Foreskin melanocyte (primary cell): ENCODE measurements at places on chromosomes 5 and 9.

DNA sequence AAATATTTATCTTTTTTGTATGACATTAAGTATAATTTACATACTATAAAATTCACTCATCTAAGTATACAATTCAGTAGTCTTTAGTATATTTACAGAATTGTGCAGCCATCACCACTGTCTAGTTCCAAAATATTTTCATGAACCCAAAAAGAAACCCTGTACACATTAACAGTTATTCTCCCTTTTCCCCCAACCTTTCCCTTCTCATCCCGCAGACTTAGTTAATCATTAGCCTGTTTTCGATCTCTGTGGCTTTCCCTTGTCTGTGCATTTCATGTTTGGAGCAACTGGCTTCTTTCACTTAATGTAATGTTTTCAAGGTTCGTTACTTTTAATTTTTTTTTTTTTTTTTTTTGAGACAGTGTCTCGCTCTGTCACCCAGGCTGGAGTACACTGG is 37.5 kb downstream of the MTREX start:
- no peak for DNase-seq

DNA sequence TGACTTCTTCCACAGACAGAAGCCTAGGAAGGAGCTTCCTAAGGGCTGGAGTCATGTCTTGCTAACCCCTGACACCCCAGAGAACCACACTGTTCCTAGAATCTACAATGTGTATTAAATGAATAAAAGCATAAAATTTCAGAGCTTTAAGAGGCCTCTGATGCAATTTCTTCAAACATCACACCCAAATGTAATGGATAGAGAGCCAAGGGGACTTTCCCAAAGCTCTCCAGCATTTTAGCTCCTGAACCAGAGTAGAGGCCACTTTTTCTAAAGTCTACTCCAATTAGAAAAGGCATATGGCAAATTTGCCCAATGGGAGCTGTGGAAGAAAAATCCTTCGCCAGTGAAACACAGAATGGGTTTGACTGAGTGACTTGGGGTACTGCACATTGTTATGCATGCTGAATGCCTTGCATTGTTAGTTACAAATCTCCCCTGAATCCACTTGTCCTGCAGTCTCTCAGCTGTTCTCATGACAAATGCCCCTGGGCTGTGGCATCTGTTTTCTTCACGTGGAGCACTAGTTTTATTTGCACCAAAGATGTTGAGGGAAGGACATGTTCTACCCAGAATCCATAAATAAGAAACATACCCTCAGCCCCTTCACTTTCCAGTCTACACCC is 334.0 kb downstream of the ASTN2 start:
- no peak for DNase-seq

GRCh38 chr5:125044491-125045282 is 298.2 kb upstream of the ZNF608 start:
- DNase-seq, result no peak

- no peak for DNase-seq
Measured at GRCh38 chr9:209143-209758, 5.4 kb upstream of the DOCK8 start.

- no peak for DNase-seq
Measured at GRCh38 chr9:129640086-129640870, 1.7 kb downstream of the ASB6 start.

DNA sequence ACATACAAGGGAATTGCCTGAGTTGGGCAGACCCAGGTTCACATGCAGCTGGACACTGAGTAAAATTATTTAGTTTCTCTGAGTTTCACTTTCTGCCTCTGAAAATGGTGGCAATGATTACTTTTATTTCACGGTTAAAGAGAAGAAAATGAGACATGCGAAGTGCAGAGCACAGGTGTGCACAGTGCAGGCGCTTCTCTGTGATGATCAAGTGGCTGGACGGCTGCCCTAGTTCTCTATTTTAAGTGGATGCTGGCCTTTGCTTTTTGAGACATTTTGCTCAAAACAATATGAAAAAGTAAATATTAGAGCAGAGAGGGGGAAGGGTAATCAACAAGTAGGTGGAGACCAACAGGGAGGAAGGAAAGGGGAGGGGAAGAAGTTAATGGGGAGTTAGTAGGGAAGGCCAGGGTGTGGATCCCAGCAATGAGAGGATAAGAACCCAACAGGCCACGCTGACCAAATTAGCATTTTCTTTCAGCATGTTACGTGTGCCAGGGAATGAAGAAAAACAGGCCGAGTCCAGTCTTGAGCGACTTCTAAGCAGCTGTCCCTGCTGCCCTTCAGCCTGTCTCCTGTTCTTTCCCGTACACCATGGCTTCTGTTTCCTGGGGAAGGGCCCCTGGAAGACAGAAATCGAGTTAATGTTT is 16.1 kb downstream of the SNX18 start:
- no peak for DNase-seq

GRCh38 chr5:126355940-126356339 is 67.3 kb upstream of the GRAMD2B start:
- DNase-seq, result no peak

DNA sequence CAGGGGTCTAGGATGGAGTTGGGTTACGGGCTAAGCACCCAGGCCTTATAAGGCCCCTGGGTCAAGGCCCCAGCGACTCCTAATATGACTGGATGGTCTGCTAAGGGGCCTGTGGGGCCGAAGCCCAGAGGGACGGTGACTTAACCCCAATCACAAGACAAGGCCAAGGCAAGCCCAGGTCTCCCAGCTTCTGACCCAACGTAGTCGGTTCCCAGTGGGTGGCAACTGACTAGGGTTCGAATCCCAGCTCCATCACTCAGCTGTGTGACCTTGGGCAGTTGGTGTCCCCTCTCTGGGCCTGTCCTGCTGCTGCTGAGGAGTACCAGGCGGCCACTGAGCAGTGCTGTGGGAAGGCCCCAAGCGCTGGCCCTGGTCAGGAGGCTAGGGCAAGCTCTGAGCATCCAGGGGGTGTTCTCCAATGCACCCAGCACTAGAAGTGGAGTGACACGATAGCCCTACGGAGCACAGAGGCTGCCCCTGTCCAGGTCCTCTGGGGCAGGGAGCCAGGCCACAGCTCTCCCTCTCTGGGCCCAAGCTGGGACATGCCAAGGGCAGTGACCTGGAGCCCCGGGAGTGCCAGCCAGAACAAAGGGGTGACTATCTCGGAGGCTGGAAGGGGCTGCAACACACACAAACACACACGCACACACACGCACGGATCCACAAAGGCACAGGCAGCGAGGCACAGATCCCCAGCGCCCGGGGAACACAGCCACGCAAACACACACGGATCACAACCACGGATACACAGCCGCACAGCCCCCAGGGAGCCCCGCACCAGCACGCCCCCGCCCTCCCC is 512 bp downstream of the AK1 start:
- DNase-seq, result no peak

GRCh38 chr5:134296213-134296612 is 70.3 kb upstream of the PPP2CA start:
- DNase-seq, result no peak

- DNase-seq, result no peak
Measured at GRCh38 chr9:136920069-136920468, 24.5 kb downstream of the FBXW5 start.

GRCh38 chr9:7300484-7300883 is 499.1 kb downstream of the DMAC1 start:
- DNase-seq, result no peak

DNA sequence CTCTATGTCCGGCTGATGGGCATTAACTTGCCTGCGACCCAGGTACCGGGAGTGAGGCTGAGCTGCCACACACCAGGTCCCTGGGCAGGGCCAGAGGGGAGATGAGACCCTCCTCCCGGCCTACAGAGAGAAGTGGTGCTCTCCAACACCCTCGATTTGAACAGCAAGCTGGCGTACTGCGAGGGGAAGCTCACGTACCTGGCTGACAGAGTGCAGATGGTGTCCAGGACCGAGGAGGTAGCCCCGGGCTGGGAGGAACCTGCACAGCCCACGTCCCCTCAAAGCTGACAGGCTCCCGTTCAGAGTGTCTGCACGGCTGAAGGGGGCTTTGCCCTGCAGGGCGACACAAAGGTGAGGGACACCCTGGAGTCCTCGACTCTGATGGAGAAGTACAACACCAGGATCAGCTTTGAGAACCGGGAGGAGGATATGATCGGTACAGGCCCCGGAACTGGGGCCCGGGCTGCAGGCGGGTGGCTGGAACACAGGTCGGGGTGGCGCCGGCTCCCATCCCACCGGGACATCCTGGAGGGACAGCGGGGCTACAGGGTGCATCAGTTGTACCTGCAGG is 1.0 kb upstream of the RABL6 start:
- no peak for DNase-seq

DNA sequence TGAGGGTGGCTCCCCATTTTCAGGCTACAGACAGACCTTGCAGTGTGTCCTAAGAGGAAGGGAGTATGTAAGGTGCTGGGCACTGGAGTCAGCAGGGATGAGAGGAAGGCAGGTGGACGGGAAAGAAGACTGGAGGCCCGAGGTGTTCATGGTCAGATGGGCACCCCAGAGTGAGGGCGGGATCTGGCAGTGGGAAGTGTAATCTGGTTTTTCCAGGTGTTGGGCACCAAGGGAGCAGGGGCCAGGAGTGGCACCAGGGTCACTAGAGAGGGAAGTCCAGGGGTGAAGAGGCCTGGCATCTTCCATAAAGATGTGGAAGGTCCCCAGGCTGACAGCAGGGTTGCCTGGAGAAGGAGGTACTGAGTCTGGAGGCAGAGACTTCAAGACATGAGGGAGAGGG is 29.7 kb downstream of the PITX1 start:
- DNase-seq, result no peak

- DNase-seq, result no peak
Measured at GRCh38 chr9:37036776-37037502, 2.9 kb upstream of the PAX5 start.

DNA sequence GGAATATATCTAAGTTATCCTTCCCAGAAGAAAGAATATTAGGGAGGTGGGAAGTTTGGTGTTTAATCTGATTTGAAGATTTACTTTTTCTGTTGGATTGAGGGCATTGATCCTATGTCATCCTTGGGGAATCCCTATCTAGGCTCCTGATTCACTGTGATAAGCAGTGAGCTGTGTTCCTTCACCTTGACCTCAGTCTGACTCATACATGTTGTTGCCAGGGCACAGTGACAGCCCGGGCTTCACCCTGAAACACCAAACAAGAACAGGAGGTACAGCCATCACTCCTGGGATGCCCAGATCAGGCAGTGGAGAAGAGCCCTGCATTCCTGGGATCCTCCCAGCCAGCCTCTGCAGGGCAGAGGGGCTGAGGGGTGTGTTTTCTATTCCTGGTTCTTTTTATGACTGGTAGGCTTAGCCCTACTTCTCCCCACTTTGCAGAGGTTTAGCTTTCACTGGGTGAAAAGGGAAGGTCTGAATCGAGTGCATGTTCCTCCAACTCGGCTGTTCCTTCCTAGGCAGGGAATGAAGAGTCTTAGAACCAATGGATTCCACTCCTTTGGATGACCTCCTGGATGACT is 3.1 kb upstream of the FAM53C start:
- no peak for DNase-seq

DNA sequence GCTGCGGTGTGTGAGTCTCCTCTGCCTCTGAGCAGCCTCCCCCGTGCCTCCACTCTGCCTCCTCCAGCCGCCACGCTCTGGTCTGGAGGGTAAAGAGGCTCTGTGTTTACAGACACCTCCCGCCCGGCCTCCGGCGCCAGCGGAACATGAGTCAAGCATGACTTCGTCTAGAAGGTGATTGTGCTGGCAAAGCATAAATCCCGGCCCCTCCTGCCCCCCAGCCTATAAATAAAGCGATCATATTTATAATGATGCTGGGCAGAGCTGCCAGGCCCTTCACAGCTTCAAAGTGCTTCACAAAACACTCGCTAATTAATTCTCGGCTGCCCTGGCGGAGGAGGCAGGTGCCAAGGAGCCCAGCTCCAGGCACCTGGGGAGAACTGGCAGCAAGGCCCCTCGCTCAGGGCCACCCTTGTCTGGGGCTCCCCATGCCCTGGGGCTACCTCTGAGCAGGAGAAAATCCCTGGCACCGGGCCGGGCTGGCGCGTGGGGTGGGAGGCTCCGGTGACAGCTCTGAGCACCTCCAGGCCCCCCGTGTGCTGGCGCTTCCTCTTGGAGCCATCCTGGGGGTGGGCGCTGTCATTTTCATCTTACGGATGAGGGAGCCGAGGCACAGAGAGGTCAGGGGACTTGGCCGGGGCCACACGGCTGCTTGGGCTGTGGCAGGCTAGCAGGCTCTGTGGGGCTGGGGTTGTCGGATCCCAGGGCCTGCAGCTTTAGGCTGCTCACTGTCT is 87.8 kb downstream of the RXRA start:
- DNase-seq, result peak; percentile 73

DNA sequence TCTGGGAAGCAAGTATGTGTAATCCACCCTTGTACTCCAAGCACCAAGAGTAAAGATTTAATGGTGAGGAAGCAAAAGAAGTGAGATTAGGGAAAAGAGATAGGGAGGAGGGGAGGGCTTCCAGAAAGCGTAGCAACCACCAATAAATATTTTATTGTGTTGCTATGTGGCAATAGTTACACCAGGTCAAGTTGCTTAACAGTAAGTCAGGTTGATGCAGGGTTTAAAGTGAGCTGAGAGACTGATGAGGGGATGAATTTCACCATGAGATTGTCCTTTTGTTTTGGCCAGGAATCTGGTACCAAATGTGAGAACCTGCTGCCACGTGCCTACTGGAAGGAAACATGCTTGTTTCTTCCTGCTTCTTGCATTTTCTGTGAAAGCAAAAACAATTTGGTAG is 62.7 kb downstream of the PCSK5 start:
- DNase-seq, result no peak

GRCh38 chr5:109676920-109677319 is 12.8 kb upstream of the MAN2A1 start:
- no peak for DNase-seq

- no peak for DNase-seq
Measured at GRCh38 chr5:40386289-40386688, 293.4 kb upstream of the PTGER4 start.

GRCh38 chr9:88538311-88539085 is 3.5 kb downstream of the NXNL2 start:
- no peak for DNase-seq

DNA sequence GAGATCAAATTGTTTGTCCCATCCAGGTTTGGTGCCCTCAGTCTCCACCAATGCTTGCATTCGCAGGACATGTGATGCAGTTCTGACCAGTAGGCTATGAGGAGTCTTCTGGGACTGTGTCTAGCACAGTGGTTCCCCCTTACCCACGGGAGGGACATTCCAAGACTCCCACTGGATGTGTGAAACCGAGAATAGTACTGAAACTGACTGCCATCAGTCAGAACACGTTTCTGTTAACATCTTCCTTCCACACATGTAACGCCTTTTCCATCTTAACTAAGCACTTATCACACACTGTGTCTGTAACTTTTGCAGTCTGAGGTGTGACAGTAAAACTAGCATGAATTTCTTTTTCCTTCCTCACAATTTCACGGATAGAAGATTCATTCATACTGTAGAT is 74.7 kb downstream of the PTTG1 start:
- no peak for DNase-seq

DNA sequence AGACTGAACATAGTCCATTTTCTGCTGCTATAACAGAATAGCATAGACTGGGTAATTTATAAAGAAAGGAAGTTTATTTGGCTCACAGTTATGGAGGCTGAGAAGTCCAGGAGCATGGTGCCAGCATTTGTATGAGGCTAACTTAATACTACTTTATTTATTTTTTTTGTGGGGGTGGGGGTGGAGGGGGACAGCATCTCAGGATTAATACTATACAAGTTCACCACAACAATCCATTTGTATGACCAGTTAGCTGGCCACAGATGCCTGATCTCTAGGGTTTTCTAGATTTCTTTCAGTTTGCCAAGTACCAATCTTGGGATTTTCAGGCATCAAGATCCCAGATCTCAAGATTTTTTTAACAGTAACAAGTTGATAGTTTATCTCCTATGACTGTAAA is 20.3 kb downstream of the ANGPTL2 start:
- DNase-seq, result no peak
